Keratinocyte (primary cell): ENCODE measurements at places on chromosomes 13 and 19.

GRCh38 chr19:3055741-3056416 lies 6.4 kb downstream of the TLE5 start:
- no peak for DNase-seq

DNA sequence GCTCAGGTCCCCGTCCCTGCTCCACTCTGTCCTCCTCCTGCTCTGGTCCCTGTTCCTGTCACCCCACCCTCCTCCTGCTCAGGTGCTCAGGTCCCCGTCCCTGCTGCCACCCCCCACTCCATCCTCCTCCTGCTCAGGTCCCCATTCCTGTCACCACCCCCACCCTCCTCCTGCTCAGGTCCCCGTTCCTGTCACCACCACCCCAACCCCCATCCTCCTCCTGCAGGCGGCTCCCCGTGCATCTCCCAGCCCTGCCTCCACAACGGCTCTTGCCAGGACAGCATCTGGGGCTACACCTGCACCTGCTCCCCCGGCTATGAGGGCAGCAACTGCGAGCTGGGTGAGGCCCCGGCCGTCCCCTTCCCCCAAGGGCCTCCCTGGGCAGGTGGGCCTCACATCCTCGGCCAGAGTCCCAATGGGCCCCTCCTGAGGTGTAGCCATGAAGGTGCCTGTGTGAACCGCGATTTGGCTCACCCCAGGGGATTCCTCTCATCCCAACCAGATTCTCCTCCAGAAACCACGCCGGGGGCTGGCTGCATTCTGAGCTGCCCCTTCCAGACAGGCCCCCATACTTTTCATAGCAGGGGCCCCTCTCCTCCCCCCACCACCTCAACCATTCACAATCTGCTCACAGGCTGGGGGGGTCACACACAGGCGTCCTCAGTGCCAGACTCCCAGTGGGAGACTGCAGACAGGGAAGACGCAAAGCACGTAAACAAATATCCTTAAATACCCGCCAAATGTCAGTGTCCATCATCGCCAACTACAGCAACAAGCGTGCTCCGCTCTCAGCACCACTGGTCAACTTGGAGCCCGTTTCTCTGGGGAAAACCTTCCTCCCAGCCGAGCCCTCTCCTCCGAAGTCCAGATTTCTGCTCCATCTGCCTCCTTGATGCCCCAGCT lies 4.6 kb downstream of the PROZ start:
- no peak for DNase-seq

GRCh38 chr19:710767-711166 lies 2.0 kb downstream of the PALM start:
- DNase-seq: no peak

DNA sequence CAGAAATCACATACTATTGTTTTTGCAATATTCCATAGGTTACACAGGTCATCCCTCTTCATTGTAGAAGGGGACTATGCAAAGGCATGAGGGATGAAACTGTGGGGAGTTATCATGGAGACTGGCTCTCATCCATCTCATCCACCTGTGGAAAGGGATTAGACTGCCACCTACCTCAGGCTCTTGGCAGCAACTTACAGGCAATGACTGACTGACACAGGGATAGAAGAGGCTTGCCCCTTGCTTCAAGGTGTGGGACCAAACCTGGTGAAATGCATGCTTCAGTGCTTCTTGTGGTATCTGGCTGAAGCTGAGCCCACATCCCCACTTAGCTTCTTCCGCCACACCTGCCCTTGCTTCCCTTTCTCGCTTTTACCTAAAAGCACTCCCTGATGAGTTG lies 341.3 kb downstream of the GPC5 start:
- no peak for DNase-seq

DNA sequence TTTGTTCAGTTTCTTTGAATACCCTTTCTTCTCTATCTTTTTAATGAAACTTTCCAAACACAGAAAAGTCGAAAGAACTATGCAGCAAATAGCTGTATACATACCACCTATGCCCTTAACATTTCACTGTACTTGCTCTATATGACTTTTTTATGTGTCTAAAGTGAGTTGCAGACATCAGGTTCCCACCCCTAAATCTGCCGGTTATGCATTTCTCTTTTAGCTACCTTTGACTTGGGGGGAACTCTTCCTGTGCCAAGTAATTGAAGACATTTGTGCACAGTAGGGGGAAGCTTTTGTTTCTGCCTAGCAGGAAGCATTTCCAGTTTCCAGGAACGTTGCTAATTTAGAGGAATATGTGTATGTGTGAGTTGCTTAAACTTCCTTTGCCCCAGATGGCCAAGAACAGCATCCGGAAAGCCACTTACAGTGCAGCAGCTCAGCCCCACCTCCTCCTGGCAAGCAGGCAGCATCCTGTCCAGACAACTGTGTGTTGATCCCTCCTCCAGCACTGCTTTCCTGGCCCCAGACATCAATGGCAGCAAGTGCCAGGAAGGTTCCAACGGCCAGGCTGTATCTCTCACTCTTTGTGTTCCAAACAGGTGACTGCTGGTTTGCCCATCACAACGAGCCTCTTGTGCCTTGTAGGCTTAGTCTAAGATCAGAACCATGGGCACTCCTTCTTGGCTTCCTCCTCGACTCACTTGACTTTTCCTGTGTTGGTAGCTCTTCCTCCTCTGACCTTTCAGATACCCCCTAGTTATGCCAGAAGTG lies 14.7 kb upstream of the GRAMD1A start:
- DNase-seq: no peak
